Right renal cortex interstitium (tissue), 3 donors: ENCODE measurements at places on chromosomes 7 and 10. TPM values are rescaled to one million over a fixed set of nuclear protein-coding genes. Genes with fewer than 3 reads are reported as not detected.

Gene TFEC
- polyA plus RNA-seq: 34.3 TPM

Gene PNLIP
- polyA plus RNA-seq: not detected

Gene PAPSS2
- 44.8 TPM for polyA plus RNA-seq

Gene CYTH3
- 36.2 TPM for polyA plus RNA-seq

Gene ODAD2
- 1.5 TPM for polyA plus RNA-seq

Gene C10orf105
- 0.04 TPM for polyA plus RNA-seq

Gene VWA2
- 1.7 TPM for polyA plus RNA-seq

Gene IL15RA
- polyA plus RNA-seq: 1.8 TPM

Gene TTYH3
- polyA plus RNA-seq: 68.7 TPM

Gene AZGP1
- 48.4 TPM for polyA plus RNA-seq

Gene LEP
- 0.42 TPM for polyA plus RNA-seq

Gene FGFR2
- polyA plus RNA-seq: 106 TPM

Gene GNGT1
- polyA plus RNA-seq: not detected

Gene CALHM3
- not detected for polyA plus RNA-seq

Gene TMEM213
- 43.9 TPM for polyA plus RNA-seq

Gene C10orf67
- 2.3 TPM for polyA plus RNA-seq

Gene HYAL4
- 0.16 TPM for polyA plus RNA-seq

Gene CAV1
- polyA plus RNA-seq: 32.3 TPM

Gene CALHM1
- polyA plus RNA-seq: 0.07 TPM
